ENCODE measurements at places on chromosomes 2 and 18. TPM values are rescaled to one million over a fixed set of nuclear protein-coding genes. Genes with fewer than 3 reads are reported as not detected.

DNA sequence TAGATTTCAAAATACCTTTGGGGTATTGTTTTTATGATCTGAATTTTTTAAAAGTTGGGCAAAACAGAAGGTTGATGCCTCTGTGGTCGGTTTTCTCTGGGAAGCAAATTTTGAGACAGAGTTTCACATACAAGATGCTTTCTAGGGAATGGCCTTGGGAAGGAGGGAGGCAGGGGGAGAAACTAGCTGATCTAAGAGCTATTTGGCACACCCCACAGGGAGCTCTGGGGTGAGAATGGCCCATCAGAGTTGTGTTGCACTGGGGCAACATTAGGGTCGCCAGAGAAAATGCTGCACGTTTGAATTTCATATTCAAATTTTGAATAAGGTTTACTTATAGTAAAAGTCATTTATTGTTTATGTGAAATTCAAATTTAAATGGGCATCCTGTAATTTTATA is 11.9 kb upstream of the ADAM23 start:
- DNase-seq, result no peak

CLEC4F gene
- total RNA-seq, result 0.13 TPM

GAREM2 gene
- total RNA-seq, result 0.31 TPM

GRCh38 chr2:9873337-9873736 is 30.1 kb downstream of the TAF1B start:
- DNase-seq, result no peak

DNA sequence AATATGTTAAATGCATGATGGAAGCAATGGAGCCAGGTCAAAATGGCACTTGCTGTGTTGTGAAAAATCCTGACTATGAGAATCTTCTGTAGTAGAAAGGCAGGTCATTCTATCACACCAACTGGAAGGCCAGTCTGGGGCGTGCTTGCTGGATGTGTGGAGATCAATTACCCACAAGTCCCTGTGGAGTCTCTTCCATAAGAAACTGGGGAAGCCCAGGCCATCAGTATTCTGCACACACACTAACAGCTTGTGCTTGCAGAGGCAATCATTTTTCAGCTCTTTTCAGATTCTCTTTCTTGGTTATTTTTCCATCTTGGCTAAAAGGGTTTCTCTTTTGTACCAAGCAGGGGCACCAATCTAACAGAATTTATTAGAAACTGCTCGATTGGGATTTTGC is 190.8 kb downstream of the SLC8A1 start:
- no peak for DNase-seq

PARD3B gene
- total RNA-seq, result 1.2 TPM

DNA sequence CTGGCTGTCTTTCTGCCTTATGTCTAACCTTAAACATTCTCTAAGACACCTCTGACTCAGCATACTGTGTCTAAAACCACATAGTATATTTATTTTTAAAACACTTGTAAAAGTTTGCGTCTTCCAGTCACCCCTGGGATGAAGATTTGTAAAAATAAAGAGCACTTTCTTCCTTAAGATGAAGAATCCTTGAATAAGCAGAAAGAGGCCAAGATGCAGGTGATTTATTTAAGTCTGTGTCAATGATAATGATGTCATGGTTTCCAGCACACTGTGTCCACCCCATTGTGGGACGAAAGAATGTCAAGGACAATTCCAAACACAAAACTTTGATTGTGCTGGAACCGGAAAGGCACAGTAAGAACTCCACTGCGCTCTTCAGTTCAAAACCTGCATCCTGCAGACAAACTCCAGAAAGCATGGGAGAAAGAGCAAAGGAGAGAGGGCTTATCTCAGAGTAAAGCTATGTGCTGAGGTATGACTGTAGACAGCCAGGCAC is 92.9 kb downstream of the ZEB2 start:
- DNase-seq, result peak; percentile 82

GRCh38 chr2:201513271-201513670 is 61.7 kb downstream of the STRADB start:
- DNase-seq, result no peak

GRCh38 chr18:67408240-67408639 is 108.3 kb downstream of the DSEL start:
- no peak for DNase-seq

GALNT3 gene
- total RNA-seq, result 0.29 TPM

- DNase-seq, result no peak
These were observed 177.6 kb downstream of the SLC8A1 start for GRCh38 chr2:40274270-40274669.

FASTKD1 gene
- 38.0 TPM for total RNA-seq

CDCA7 gene
- 52.5 TPM for total RNA-seq

DNA sequence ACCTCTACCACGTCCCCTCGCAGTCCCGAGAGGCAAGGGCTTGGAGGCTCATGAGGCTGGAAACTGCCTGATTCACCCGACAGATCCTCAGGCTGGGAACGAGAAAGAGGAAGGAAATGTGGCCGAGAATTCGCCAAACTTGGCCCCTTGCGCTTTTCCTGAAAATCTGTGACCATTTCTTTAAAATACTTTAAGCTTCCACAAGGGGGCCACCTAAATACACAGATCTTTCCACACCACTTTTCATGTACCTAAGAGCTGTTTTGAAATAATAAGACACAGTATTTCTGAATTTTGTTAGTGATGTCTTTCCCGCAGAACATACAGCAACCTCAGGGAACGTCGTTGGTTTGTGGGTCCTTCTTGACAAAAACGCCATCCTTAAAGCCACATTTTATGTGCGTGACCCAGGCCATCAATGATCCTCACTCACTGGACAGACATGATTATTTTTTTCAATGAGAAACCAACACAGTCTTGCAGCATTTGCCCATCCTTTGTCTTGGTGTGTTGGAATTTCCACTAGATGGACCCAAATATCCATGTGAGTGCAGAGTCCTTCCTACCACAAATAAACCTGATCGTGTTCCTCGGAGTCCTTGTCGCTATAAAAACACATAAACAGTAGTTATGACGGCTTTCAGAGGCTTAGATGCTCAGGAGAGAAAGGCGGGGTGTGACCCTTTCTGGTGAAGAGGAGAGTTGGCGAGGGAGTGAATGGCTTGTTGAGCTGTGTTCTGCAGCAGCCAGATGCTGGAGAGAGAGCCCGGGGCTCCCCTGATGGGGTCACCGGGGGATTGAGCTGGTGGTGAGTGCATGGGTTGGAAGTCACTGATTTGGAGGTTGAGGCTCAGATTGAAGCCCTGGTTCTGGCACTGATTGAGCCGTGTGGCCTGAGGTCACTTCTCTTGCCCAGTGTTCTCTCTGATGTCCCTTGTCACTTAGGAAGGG is 25.0 kb downstream of the DCDC2C start:
- DNase-seq, result peak; percentile 44

DNA sequence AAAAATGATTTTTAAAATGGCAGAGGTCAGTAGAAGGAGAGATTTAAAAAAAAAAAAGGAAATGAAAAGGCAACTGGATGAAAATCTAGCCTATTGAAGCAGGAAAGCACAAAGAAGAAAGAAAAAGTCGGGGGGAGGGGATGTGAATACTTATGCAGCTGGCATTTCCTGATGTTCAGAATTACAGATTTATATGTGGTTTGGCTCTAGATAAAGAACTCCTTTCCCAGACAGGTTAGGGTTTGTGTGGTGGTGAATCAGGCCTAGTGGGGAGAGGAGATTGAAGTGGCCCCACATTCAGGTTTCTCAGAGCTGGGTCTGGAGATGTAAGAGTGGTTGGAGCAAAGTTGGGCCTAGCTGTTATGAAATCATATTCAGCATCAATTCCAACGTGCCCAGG is 394.4 kb downstream of the FIGN start:
- DNase-seq, result no peak

DNA sequence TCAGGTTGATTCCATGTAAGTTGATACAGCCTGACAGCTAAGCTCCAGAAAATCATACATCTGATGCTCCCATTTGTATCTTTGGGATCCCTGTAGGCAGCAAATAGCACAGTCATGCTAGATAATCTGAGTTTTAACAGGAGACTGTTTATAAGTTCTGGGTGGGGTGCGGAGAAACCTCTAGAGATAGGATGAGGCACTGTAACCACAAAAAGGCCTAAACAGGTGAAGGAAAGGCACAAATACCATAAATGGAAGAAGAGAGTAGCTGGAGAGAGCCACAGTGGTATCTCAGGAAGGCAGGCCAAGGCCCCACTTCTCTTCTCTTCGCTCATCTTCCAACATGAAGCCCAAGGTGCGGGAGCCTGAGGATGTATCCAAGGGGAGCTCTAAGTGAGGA is 18.1 kb upstream of the B4GALT6 start:
- DNase-seq, result no peak

Measured in HepG2 (cell line).